ENCODE measurements at places on chromosomes 16 and 17. TPM values are rescaled to one million over a fixed set of nuclear protein-coding genes. Genes with fewer than 3 reads are reported as not detected.

C16orf92 gene
- total RNA-seq = not detected

CNP gene
- 50.8 TPM for total RNA-seq

PKD1 gene
- 102 TPM for total RNA-seq

KIF2B gene
- total RNA-seq = not detected
